Inflammatory macrophage (primary cell): ENCODE measurements at places on chromosomes 3 and 15.

GRCh38 chr15:65399001-65399706 is 21.4 kb upstream of the IGDCC3 start:
- no peak for DNase-seq

DNA sequence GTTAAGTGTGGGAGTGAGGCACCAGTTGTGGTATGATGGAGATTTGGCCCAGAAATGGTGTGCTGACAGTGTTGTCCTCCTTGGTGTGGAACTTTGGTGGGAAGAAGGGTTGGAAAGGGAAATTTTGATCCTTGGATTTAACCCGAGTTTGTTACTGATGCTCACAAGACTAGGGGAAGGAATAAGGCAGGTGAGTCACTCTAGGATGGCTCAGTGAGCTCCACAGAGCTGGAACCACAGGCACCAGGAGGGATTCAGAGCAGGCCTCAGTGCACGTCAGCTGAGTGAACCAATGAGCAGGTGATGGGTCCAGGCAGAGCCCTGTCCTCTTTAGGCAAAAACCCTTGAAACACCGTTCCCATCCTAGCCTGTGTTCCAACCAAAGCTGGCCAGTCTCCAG is 11.4 kb downstream of the CHRD start:
- DNase-seq, result no peak

GRCh38 chr3:178217479-178217878 is 318.8 kb upstream of the KCNMB2 start:
- DNase-seq, result no peak

DNA sequence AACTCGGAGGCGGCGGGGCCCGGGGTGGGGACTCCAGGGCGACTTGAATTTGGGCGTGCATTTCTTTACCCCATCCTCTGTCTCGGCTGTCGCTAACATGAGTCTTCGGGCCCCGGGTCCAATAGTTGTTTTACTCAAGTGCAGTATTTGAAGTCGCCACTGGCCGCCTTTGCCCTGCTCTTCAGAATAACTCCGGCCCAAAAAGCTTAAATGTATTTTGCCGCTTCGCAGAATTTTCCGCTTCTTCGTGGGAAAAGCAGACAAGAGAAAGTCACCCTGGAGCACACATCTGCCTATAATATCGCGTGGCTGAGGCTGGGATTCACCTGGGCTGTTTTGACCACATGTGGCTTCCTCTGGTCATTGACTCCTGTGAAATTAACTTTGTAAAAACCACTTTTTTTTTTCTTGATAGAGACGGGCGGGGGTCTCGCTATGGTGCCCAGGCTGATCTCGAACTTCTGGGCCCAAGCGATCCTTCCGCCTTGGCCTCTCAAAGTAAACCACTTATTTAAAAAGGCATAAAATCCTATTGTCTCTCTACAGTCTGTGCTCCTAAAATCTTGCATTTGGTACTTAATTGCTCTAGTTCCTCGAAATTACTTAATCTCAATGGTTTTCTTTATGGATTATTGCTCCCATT is 676 bp downstream of the CNOT10 start:
- no peak for DNase-seq
